ENCODE measurements at places on chromosomes 6 and 20. TPM values are rescaled to one million over a fixed set of nuclear protein-coding genes. Genes with fewer than 3 reads are reported as not detected.

Gene TNFRSF6B
- total RNA-seq, result not detected

DNA sequence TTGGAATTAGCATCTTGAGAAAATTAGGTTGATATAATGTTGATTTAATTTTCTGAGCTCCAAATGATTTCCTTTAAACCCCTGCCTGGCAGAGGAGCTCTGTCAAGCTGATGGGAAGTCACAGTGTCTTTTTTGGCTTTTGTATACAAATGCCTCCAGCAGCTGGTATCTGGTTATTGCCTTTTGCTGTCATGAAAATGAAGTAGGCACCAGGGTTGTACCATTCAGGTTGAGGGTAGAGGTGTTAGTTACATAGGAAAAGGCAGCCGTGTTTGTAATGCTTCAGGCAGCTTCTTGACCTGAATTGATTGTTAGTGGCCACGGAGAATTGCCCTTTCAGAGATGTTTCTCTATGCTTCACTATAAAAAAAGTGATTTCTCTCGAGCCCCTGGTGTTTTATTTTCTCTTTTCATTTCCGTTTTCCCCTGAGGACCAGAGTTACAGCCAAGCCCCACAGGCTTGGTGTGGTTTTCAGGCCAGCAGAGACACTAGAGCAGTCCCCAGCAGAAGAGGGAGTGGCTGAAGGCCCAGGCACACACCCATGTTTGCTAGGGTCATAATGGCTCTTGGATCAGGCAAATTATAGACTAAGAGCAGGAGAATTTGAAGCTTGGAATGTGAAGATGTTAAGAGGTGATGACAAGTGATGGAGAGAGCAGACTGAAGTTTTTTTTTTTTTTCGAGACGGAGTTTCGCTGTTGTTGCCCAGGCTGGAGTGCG lies 21.6 kb downstream of the CMTR1 start:
- H3K27ac ChIP-seq, result peak overlapping the region; percentile 19
- DNase-seq, result no peak
- H3K4me1 ChIP-seq, result peaks cover 3% of the 10 kb centered on the region
- no peaks in the 10 kb centered on the region for H3K27me3 ChIP-seq
- peaks cover 86% of the 10 kb centered on the region for H3K36me3 ChIP-seq

- no peak overlapping the region for H3K4me3 ChIP-seq
- no peaks in the 10 kb centered on the region for H3K4me1 ChIP-seq
- H3K27me3 ChIP-seq, result no peaks in the 10 kb centered on the region
- no peak overlapping the region for H3K27ac ChIP-seq
Observed at GRCh38 chr6:77880501-77880900, 227.7 kb downstream of the MEI4 start.

DNA sequence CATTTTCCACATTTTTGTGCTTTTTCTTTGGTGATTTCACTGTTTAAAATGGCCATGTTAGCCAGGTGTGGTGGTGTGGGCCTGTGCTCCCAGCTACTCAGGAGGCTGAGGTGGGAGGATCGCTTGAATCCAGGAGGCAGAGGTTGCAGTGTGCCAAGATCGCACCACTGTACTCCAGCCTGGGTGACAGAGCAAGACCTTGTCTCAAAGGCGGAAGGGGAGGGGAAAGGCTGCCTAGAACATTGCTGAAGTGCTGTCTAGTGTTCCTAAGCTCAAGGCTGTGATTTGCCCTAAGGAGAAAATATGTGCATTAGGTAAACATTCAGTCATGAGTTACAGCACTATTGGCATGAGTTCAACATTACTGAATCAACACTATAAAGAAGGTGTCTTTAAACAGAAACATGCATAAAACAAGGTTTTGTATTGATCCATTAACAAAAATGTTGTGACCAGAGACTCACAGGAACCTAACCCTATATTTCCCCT lies 14.0 kb downstream of the ZC2HC1B start:
- H3K27me3 ChIP-seq, result no peaks in the 10 kb centered on the region
- peaks cover 1% of the 10 kb centered on the region for H3K4me1 ChIP-seq
- no peaks in the 10 kb centered on the region for H3K36me3 ChIP-seq
- no peak overlapping the region for H3K4me3 ChIP-seq
- DNase-seq, result no peak
- H3K27ac ChIP-seq, result no peak overlapping the region

- H3K4me3 ChIP-seq, result no peak overlapping the region
- DNase-seq, result no peak
- H3K36me3 ChIP-seq, result peaks cover 12% of the 10 kb centered on the region
- no peak overlapping the region for H3K27ac ChIP-seq
- no peaks in the 10 kb centered on the region for H3K4me1 ChIP-seq
Observed at GRCh38 chr6:42084889-42085288, 34.6 kb downstream of the TAF8 start.

Gene LSM14B
- total RNA-seq, result 42.8 TPM

DNA sequence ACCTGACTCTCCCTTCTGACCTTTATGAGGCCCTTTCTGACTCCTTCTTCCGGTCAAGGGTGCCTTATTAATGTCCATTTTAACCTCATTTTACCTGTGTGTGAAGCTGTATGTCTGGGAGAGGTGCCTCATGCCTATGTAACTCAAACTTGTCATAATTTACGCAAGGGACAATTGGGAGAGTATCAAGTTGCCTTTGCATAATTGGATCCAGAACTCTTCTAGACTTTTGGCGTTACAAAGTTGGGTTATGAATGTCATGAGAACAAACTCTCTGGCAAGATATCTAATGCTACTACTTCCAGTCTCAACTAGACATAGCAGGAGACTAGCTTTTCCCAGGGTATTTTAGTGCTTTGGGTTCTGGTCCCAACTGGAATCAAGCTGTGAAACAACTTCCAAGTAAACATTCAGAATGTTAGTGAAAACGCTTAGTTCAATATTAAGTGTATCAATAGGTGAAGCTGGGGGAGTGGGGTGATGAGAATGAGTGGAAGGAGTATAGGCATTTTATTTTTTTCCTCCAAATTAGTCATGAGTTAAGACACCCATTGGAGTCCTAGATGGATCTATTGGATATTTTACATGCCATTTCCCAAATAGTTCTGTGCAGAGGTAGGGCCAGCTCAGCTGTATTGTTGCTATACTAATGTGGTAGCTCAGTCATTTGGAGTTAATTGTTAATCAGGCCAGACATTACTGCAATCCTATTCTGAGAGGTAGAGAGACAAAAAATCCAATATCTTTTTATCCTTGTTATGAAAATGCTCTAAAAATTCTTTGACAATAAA lies 159.9 kb downstream of the TFAP2B start:
- H3K4me1 ChIP-seq, result no peaks in the 10 kb centered on the region
- no peak overlapping the region for H3K4me3 ChIP-seq
- no peaks in the 10 kb centered on the region for H3K36me3 ChIP-seq
- H3K27me3 ChIP-seq, result no peaks in the 10 kb centered on the region

GRCh38 chr6:74631564-74631963 lies 574.3 kb downstream of the COL12A1 start:
- no peak overlapping the region for H3K27ac ChIP-seq
- DNase-seq, result no peak
- no peaks in the 10 kb centered on the region for H3K36me3 ChIP-seq
- H3K4me3 ChIP-seq, result no peak overlapping the region
- no peaks in the 10 kb centered on the region for H3K27me3 ChIP-seq

GRCh38 chr6:72784581-72784980 lies 162.7 kb downstream of the KCNQ5 start:
- peaks cover 2% of the 10 kb centered on the region for H3K4me1 ChIP-seq
- H3K36me3 ChIP-seq, result no peaks in the 10 kb centered on the region
- no peaks in the 10 kb centered on the region for H3K27me3 ChIP-seq

DNA sequence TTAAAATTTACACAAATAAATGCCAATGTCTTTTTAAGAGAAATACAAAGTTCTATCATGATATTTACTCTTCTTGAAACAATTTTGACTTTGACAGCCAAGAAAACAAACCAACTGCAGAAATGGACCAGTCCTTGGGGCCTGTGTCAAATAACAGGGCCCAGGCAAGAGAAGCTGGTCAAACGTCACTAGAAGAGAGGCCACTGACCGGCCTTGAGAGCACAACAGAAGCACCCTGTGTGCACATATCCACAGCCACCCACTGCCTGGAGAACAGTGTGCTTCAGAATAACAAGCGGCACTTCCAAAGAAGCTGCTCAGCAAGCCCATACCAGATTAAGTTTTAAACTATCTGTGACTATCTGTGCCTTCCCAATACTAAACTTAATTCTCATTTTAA lies 14.8 kb downstream of the APMAP start:
- peaks cover 87% of the 10 kb centered on the region for H3K36me3 ChIP-seq
- no peak overlapping the region for H3K4me3 ChIP-seq
- peak; percentile 14 for DNase-seq
- H3K4me1 ChIP-seq, result peaks cover 33% of the 10 kb centered on the region
- no peaks in the 10 kb centered on the region for H3K27me3 ChIP-seq
- H3K27ac ChIP-seq, result no peak overlapping the region

Gene GGT7
- 5.2 TPM for total RNA-seq

- H3K27me3 ChIP-seq, result peaks cover 19% of the 10 kb centered on the region
- peak within 1 kb of the TSS; percentile 87 for H3K27ac ChIP-seq
- H3K36me3 ChIP-seq, result peaks cover 18% of the 10 kb centered on the region
- peaks cover 43% of the 10 kb centered on the region for H3K4me1 ChIP-seq
- H3K4me3 ChIP-seq, result peak within 1 kb of the TSS; percentile 86
Observed at GRCh38 chr20:25058051-25058846, at the start of gene ACSS1. TSS of gene ACSS1 (minus strand) at chr20:25058139. CDS start at chr20:25058102, 37 bp downstream.

Gene HLA-DRA
- 30.9 TPM for total RNA-seq

DNA sequence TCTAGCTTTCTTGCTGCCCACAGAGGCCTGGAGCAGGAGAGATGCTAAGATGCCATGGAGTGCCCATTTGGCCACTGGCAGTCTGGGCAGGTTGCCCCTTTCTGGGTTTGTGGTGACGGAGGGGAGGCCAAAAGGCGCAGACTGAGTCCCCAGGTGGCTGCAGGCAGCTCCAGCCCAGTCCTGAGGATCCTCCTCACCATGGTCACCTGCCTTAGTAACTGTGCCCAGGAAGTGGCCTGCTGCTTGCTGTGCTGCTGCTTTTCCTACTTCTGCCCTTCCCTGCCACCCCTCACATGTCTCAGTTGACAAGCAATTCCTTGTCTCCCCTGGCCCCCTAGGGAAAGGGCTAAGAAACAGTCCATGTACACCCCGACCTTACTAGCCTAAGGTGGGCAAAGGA lies 35.3 kb upstream of the KIFC1 start:
- no peaks in the 10 kb centered on the region for H3K4me1 ChIP-seq
- H3K4me3 ChIP-seq, result no peak overlapping the region
- H3K27me3 ChIP-seq, result peaks cover 16% of the 10 kb centered on the region
- H3K36me3 ChIP-seq, result no peaks in the 10 kb centered on the region
- no peak for DNase-seq

Gene NR2E1
- total RNA-seq, result not detected

GRCh38 chr6:170075659-170076223 lies 215.1 kb downstream of the DLL1 start:
- no peak overlapping the region for H3K27ac ChIP-seq
- H3K36me3 ChIP-seq, result peaks cover 3% of the 10 kb centered on the region
- H3K4me3 ChIP-seq, result no peak overlapping the region
- no peaks in the 10 kb centered on the region for H3K4me1 ChIP-seq
- peaks cover 31% of the 10 kb centered on the region for H3K27me3 ChIP-seq

DNA sequence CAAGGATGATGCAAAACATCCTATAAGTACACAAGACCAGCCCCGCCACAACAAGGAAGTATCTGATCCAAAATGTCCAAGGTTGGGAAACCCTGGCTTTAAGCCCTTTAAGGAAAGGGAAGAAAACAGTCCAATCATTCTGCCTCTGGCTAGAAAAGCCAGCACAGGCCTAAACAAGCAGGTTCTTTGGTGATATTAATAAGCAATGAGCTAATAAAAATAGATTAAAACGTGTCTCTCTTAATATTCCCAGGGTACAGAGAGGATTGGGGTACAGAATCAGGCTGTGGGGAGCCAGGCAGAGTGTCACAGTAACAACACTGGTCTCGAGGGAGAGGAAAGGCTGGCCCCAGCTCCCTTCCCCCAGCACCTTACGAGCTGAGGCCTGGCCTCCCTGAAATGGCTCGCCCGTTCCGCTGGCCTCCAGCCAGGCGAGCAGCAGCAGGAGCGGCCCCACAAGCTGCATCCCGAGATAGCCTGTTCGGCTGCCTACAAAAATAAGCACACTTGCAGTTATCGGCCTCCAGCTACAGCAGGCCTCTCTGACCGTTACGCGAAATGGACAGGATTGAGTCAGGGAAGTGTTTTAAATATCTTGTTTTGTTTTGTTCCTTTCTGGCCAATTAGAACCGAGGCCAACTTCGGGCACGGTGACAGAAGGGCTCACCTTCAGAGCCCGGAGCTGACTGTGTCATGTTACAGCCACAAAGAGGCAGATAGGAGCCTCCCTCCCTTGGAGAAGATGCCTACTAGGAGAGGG lies 4.0 kb upstream of the ZMYND8 start:
- no peak overlapping the region for H3K27ac ChIP-seq
- peaks cover 6% of the 10 kb centered on the region for H3K36me3 ChIP-seq
- H3K4me3 ChIP-seq, result no peak overlapping the region
- no peak for DNase-seq
- H3K27me3 ChIP-seq, result no peaks in the 10 kb centered on the region
- peaks cover 50% of the 10 kb centered on the region for H3K4me1 ChIP-seq

Gene SLC17A2
- not detected for total RNA-seq

- H3K27me3 ChIP-seq, result no peaks in the 10 kb centered on the region
- no peak overlapping the region for H3K4me3 ChIP-seq
- H3K36me3 ChIP-seq, result peaks cover 12% of the 10 kb centered on the region
Observed at GRCh38 chr20:37523911-37524700, 3.1 kb downstream of the NNAT start.

Gene RCAN2
- not detected for total RNA-seq

GRCh38 chr6:166346965-166347364 lies 4.6 kb upstream of the SFT2D1 start:
- H3K27me3 ChIP-seq, result peaks cover 37% of the 10 kb centered on the region
- H3K4me3 ChIP-seq, result no peak overlapping the region
- no peak for DNase-seq
- no peak overlapping the region for H3K27ac ChIP-seq
- H3K4me1 ChIP-seq, result peaks cover 8% of the 10 kb centered on the region

Gene MDFI
- total RNA-seq, result not detected

GRCh38 chr6:1009103-1009502 lies 302.8 kb upstream of the FOXQ1 start:
- H3K27ac ChIP-seq, result no peak overlapping the region
- H3K36me3 ChIP-seq, result no peaks in the 10 kb centered on the region
- no peak overlapping the region for H3K4me3 ChIP-seq
- H3K27me3 ChIP-seq, result peaks cover 3% of the 10 kb centered on the region

DNA sequence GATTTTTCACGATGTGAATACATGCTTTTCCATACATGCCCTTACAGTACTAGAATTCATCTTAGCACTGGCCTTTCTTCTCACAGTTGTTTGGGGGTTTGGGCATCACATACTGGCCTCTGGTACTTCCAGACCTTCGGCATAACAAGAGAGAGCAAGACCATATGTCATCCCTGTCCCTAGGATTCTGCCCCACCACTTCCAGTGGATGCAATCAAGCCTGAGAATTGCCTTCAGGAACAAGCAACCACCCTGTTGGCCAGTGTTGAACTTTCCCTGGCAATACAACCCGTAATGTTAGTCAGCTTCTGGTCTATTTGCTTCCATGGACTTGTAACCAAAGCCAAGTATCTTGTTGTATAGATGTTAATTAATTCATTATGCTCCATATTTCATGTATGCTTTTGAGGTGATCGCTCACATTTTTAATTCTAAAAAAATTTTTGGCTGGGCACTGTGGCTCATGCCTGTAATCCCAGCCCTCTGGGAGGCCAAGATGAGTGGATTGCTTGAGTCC lies 15.4 kb upstream of the SLPI start:
- no peaks in the 10 kb centered on the region for H3K36me3 ChIP-seq
- no peaks in the 10 kb centered on the region for H3K4me1 ChIP-seq
- H3K27ac ChIP-seq, result no peak overlapping the region
- H3K27me3 ChIP-seq, result peaks cover 45% of the 10 kb centered on the region
